Activated CD8-positive, alpha-beta memory T cell treated with anti-CD3 and anti-CD28 coated beads for 1 hour (primary cell): ENCODE measurements at places on chromosomes 5 and 9.

DNA sequence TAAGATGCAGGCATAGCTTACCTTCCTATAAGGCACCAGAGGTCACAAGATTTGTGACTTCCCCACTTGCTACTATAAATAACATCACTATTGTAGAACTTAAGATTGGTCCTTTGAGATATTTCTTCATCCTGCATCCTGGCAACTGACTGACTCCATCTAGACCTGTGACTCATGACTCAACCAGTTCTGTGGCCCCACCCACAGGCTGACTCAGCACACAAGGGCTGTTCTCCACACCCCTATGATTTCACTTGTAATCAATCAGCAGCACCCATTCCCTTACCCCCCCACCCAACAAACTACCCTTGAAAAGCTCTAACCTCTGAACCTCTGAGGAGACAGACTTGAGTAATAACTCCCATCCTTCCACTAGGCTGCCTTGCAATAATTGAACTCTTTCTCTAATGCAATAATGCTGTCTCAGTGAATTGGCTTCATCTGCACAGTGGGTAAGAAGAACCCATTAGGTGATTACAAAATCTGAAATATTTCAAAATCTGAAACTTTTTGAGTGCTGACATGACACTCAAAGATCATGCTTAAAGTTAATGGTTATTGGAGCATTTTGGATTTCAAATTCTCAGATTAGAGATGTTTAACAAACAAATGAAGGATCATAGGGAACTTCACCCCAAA lies 296.7 kb downstream of the ARL15 start:
- no peak for DNase-seq

- DNase-seq = no peak
Measured at GRCh38 chr5:43616535-43616934, 13.6 kb downstream of the NNT start.

DNA sequence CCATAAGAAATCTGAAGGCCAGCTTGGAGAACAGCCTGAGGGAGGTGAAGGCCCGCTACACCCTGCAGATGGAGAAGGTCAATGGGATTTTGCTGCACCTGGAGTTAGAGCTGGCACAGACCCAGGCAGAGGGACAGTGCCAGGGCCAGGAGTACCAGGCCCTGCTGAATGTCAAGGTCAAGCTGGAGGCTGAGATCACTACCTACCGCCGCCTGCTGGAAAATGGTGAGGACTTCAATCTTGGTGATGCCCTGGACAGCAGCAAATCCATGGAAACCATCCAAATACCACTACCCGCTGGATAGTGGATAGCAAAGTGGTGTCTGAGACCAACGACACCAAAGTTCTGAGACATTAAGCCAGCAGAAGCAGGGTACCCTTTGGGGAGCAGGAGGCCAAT lies 100.5 kb upstream of the MAN2A1 start:
- DNase-seq = no peak

DNA sequence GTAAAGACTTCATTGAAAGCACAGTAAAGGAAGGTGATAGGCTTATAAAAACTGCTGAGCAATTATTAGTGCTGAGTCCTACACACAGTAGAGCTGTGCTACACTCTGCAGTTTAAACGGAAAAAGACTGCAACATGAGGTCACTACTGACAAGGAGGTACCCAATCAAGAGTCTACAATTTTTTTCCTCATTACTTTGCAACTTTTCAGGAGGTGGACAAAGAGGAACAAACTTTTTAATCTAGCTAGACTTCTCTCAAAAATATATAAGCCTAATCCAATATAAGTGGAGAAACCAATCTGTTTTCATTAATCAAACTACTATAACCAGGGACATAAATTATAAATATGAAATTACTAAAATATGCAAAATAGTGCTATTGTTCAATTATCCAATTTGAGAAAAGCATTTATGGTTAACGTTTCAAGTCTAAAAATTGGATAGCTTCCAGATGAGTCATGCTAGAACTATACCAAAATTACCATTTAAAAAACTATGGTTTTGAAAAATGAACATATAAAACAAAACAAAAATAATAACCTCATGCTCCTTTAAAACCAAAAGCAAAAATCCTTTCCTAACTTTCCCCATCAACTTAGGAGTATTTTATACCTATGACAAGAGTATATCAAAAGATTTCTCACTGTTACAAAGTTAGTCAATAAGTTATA lies 37.7 kb downstream of the FAM13B start:
- DNase-seq = no peak

DNA sequence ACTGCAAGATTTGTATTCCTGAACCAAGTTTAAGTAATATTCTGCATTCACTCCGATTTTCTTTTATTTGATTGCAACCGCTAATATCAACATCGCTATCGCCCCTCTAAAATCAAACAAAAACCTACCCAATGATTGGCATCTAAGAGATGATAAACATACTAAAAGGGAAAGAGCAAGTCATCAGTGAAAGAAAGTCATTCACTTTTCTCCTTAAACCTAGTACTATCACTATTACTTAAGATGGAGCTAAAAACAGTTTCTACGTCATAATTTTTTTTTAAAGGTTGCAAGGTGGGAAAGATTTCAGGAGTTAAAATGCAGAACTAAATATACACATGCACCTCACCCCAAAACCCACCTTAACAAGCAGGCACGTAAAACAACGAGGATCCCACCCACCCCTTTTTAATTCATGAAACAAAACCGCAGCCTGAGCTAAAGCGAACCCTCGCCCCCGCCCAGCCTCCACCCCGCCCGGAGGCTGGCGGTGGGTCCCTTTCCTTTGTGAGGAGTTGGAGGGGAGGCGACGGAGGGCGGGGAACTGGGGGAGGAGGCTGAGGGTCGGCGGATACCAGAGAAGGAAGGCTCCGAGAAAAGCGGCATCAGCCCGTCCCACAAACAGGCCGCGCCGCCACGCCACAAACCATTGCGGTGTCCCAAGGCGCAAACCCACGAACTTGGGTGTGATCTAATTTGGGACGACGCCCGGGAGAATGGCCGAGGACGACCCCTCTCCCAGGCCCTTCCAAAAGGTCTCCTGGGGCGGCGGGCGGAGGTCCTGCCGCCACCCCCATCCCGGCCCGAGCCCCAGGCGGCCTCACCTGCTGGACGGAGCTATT lies 861 bp downstream of the UBQLN1 start:
- peak; percentile 32 for DNase-seq

DNA sequence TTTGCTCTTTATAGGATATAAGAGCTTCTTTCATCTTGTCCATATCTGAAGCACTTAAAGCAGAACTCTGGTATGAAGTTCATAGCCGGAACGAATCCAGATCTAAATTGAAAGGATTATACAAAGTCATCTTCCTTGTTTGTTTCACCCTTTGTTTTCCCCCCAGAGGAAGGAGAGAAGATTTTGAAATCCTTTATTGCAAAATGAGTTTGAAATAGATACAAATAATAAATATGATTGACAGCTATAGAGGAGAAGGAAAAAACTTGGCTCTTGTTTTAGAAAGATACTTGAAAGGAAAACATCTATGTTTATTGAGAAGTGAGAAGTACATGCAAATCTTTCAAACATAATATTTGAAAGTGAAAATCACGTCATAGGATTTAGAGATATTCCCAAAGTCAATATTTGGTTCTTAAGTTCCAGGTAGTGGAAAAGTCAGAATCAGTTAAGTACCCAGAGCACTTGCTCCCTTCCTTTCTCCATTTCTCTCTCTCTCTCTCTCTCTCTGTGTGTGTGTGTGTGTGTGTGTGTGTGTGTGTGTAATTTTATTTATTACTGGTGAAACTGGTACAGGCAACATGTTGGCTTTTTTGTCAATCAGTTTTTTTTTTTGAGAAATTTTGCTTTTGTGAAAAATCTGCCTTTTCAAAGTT lies 27.2 kb downstream of the PAM start:
- no peak for DNase-seq

GRCh38 chr9:81455462-81456219 lies 233.7 kb downstream of the TLE1 start:
- DNase-seq = no peak

DNA sequence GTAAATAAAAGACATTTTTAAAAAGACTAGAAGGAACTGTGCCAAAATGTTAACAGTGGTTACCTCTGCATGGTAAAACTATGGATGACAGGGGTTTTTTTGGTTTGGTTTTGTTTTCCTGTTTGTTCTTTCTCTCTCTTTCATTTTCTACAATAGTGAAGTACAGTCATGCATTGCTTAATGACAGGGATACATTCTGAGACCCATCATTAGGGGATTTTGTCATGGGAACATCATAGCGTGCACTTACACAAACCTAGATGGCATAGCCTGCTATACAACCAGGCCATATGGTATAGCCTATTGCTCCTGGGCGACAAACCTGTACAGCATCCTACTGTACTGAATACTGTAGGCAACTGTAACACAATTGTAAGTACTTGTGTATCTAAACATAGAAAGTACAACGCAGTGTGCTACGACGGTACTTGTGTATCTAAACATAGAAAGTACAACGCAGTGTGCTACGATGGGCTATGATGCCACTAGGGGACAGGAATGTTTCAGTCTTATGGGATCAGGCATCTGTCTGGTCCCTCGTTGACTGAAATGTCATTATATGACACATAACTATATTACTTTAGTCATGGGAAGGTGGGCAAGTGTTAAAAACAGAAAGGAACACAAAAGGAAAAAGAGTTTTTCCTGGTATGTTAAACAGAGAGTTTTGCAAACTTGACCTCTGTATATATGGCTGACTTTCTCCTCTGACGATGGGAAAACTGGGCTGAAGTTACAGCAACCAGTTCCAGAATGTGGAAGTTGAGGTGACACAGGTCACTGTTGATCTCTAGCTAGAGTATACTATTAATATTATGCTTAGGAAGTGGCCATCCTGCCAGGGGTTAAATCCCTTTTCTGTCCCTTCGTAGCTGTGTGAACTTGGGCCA lies 7.4 kb upstream of the ADAM19 start:
- no peak for DNase-seq

DNA sequence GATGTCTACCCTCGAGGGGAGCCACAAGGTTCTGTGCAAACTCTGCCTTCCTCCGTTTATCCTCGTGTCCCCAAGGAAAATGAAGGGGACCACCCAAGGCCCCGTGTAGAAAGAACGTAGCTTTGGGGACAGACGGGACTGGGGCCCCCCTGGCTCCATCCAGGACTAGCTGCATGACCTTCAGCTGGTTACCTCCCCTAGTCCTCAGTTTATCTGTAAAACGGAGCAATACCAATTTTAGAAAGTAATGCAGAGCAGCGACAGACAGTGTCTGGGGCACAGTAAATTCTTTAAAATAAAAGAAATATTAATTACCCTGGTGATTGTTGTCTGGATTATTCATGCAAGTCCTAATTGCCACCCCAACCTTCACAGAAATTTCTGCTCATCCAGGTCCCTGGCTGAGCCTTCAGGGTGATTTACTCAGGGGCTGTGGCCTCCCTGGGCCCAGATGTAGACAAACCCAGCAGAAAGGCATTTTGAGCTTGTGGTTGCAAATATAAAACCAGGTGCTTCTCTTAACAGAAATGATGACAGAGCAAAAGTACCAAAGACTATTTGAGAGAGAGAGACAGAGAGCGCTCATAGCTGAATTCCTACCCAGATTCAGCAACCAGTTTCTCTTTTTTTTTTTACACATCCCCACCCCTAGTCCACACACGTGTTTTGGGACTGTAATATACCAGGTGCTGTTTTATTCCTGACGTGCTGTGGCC lies 155.1 kb upstream of the SMIM23 start:
- no peak for DNase-seq

DNA sequence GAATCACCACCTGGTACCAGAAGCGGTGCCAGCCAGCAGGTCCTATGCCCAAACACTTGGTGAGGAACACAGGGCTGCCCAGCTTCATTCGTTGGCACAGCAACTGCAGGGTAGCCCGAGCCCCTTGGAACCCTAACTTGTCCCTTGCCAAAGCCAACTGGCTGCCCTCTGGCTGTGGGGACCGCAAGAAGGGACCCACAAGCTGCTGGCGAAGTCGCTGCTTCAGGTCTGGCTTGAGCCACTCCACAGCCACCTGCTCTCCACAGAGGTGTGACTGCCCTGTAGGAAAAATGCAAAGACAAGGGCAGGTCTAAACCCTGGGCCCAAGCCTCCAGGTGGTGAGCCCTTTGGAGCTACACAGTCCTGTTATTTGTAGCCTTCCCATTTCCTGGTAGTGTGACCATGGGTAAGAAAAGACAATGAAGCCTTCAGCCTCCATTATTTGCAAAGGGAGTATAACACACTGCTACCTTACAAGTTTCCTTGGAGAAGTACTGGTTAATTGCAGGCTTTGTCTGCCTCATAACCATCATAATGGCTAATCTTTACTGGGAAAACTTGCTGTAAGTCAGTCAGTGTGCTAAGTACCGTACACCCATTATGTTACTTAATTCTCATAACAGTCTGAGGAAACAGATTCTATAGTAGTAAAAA lies 1.8 kb downstream of the DND1 start:
- no peak for DNase-seq

DNA sequence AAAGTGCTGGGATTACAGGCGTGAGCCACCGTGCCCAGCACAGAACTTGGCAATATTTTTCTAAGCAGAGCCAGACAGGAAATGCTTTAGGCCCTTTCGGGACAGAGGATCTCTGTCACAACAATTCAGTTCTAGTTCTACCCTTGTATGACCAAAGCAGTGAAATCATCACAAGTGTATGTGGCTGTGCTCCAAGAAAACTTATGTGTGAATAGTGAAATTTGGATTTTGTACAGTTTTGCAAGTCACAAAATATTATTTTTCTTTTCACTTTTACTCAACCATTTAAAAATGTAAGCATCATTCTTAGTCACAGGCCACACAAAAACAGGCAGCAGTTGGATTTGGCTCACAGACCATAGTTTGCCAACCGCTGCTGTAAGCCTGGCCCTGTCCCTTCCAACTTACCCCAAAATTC lies 20.4 kb upstream of the PRUNE2 start:
- DNase-seq = no peak

DNA sequence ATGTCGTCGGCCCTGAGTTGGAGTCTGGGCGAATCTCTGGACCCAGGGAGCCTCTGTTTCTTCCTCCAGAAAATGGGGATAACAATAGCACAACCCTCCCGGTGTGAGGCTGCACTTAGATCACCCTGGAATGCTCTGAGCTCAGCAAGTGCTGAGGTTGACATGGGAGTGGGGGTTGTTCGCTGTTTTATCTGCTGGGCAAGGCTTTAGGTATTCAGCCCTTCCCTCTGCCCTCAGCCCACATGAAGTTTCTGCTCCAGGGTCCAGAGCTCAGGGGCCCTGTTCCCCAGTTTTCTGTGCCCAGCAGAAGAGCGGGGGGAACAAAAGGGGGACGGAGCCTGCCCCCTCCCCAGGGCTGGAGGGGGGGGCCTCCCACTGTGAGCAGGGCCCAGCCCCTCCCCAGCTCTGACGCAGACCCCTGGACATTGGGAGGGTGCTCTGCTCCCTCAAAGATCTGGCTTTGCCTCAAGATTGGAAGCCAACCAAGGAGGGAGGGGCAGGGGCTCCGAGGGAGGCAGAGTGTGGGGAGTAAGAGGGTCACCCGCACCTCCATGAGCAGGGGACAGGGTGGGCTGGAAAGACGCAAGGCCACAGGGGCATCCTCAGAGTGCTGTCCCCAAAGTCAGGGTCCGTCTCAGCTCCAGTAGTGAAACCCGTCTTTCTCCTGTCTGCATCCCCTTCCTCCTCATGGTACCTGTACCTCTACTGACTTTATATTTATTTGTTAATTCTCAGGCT lies 215.6 kb downstream of the C9orf50 start:
- no peak for DNase-seq

GRCh38 chr5:39521940-39522590 lies 97.3 kb upstream of the DAB2 start:
- no peak for DNase-seq
